ENCODE measurements at places on chromosomes 5 and 9.

DNA sequence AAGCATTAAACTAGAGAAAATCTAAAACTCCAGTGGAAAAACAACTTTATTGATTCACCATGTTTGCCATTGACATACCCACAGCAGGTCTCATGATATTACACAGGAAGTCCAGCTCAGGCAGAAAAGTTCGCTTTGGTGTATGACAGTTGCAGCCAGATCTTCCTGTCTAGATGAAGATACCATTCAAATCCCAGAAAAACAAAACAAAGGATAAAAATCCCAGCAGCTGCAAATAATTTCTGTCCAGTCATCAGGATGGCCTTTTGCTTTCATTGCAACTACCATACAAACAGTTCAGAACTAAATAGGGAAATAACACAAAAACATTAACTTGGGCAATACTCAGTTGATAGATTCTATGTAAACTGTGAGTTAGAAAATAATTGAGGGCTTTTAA is 136.0 kb upstream of the NREP start:
- DNase-seq = no peak

DNA sequence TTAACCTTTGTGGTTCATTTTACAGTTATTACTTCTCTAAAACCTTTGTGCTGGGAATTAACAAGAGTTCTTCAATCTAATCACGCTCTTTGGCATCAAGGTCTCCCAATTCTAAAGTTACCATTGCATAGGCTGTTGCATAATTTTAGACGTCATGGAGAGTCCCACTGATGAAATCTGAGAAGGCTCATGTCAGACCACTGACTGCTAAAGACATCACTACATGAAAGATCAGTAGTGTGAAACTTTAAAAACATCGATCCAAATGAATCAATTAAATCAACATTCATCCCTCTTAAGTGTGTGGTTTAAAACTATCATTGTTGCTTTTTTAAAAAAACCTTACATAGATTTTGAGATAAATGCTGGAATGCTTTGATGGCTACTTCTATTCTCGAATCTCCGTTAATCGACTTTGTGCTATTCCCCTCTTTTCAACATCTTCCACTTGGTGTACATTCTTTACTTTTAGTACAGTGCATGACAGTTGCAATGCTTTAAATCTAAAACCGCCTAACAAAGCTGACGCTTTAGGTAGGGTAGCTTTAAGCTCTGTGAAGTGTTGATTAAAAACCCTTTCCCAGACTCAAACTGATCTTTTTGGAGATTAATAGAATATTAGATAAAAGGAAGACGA is 33.6 kb downstream of the NR2F1 start:
- no peak for DNase-seq

GRCh38 chr5:78647838-78648358 is 674 bp downstream of the LHFPL2 start:
- DNase-seq = no peak

DNA sequence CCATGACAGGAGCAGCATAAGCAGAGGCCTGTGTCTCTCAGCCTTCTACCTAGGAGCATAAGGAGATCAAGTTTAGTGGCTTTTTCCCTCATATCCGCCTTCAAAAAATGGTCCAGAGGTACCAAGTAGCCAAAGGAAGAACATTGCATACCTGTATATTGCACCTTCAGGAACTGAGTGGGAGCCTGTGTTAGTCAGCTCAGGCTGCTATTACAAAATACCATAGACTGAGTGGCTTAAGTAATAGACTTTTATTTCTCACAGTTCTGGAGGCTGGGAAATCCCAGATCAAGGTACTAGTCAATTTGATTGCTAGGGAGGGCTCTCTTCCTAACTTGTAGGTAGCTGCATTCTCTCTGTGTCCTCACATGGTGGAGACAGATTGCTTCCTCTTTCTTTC is 597.4 kb upstream of the PTGER4 start:
- DNase-seq = no peak

DNA sequence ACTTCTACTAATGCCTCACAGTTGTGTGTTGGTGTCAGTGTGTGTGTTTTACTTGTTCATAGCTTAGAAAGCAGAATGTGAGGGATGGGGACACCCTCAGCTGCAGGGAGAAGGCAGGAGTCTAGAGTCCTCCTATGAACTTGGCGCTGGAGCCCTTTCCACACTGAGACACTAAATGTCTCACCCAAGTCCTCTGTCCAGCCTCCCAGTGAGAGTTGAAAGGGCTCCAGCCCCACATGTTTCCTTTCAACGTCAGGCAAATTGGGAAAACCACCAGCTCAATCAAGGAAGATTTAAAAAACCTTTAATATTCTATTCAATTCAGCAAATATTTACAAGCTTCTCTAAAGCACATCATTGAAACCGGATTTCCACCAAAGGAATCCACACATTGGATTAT is 167.6 kb upstream of the MSX2 start:
- DNase-seq = no peak

DNA sequence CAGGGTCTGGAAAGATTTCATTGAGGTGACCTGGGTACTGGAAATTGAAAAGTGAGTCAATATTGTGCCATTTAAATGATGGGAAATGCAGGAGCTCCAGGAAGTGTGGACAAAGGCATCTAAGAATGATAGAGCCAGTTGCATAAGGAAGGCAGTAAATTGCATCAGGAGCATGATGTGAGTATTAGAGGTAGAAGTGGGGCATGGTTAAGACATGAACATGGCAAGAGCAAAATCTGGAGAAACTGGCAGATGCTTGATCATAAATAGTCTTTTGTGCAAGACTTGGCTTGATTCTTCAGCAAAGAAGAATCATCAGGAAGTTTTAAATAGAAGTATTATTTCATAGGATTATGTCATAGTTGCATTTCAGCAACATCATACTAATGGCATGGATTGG is 157.4 kb upstream of the PUM3 start:
- no peak for DNase-seq

DNA sequence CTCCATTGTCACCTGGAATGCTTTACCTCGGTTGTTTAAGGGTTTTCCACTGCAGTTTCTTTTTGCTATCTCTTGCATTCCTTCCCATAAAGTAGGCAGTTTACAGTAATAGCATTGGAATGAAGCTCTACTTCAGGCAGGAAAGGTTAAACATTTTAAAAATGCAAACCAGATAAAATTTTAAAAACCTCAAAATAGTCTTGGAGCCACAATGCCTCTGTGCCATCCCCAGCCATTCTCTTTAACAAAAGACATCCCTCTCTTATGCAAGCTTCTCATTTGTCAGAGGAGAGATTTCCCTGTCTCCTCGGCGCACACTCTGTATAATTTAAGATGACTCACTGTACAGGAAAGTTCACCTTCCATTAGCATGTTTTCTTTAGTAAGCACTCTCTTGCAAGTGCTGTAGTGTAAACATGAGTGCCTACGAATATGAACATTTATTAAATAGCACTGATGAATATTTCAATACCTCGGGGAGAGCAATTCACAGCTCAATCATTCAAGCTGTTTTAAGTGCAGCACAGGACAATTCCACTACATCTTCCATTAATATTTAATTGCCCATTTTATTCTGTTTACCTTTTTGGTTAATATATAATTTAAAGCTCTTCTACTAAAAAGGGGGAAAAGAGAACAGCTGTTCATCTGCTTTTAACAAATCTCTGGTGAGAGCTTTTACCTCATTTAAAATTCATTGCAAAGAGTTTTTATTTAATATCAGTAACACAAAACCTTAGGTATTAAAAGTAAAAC is 343.6 kb downstream of the SPATA31D1 start:
- DNase-seq = no peak

DNA sequence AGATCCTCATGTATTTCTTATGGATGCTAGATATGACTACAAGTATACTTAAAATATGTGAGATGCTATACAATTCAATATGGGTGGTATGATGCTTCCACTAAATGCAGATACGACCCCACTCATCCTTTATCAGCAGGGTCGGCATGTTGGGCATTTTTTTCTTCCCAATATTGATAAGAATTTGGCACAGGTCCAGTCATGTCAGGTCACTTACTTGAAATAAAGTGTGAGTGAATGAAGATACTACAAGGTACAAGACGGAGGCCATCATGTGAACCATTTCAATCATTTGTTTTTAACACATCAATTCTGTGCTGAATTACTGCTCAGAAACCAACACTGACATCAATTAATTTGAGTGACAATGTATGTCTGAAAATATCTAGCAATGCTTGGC is 146.9 kb upstream of the GNA14 start:
- DNase-seq = no peak

GRCh38 chr9:127154003-127154389 is 31.6 kb upstream of the ANGPTL2 start:
- no peak for DNase-seq

- DNase-seq = no peak
Observed at GRCh38 chr5:96157841-96158291, 196.2 kb upstream of the ELL2 start.
